ENCODE measurements at places on chromosomes 5 and 9.

DNA sequence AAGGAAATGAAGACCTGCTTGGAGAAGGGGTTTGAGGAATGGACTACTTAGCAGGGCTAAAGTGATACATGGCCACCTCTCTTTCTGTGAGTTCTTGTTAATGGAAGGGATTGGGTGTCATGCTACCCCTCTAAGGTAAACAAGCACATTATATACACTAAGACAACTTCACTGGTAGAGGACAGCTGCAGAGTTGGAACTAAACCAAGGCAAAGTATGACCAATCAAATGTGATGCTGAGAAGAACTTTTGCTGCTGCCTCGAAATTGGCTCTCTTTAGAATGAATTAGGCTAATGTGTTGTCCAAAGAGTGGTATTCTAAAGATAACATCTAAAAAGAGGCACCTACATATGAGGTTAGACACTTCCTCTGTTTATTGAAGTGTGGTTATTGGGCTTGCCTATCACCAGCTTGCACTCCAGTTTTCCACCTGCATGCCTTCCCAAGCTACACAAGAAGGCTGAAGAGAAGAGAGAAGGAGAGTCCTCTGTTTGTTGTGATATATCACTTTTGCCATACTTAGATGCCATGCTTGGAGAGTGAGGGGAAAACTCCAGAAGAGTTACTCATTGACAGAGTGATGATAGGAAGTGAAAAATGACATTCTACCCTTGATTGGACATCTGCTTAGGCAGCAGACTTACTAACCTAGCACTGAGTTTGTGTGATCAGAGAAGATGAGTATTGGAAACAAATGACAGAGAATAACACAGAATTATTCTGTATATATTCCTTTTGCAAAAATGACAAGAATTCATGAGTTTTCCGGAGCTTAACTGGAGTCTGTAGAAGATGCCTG, 536.1 kb downstream of the ZNF608 start:
- DNase-seq: no peak

DNA sequence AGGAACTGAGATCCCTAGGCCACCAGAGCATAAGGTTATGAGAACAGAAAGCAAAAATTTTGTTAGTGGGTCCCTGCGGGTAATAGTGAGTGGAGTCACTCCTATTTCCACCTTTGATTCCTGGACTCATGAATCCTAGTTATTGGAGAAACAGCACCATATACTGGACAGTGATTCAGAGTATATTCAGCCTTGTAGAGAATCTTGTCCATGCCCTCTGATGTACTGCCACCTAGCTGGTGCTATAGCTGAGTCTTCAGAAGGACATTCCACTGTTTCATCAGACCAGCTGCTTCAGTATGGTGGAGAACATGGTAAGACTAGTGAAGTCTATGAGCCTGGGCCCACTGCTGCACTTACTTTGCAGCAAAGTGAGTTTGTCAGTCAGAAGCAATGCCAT, 25.0 kb upstream of the ITGA2 start:
- DNase-seq: no peak

GRCh38 chr5:175823731-175824525, 47.5 kb upstream of the CPLX2 start:
- no peak for DNase-seq

- DNase-seq: no peak
Observed at GRCh38 chr5:97797994-97798451, 615.0 kb upstream of the RIOK2 start.

- no peak for DNase-seq
Observed at GRCh38 chr5:167539747-167540146, 751.7 kb upstream of the WWC1 start.

GRCh38 chr9:133612816-133613215, 3.6 kb upstream of the FAM163B start:
- no peak for DNase-seq

DNA sequence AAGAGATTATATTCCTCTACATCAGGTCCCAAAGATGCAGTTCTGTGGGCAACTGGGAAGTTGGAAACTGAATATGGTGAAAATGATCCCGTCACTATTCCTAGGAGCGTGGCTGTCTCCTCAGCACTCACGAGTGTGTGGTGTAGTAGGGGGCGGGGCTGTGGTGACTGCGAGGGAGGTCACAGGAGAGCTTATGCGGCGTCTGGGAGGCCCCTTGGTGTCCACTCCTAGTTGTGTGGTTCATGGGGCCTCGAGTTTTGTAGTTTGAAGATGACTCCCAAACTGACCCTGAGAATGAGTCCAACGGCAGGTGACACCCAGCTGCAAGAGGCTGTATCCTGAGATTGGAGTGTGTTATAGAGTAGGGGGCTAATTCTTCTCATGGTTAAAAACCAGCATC, 68.2 kb downstream of the MVB12B start:
- DNase-seq: no peak

GRCh38 chr5:68251804-68252522, 36.4 kb downstream of the PIK3R1 start:
- no peak for DNase-seq

DNA sequence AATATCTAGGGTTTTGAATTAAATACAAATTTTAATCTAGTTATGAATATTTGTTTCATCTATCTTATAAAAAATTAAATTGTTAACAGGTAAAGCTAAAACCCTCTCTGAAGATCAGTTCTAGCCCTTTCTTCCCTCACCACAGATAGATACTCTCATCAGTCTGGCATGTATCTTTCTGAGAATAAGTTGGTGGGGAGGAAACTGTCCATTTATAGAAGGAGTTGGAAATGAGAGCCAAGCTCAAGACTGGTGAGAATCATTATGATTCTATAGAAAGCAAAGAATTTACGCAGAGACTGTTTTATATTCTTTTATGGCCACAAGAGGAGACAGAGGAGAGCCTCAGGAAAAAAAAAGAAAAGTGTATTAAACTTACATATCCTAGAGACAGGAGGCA, 59.0 kb downstream of the STARD4 start:
- DNase-seq: no peak

- no peak for DNase-seq
Observed at GRCh38 chr9:82021198-82021597, 32.6 kb downstream of the SPATA31D1 start.

- no peak for DNase-seq
Observed at GRCh38 chr9:129731477-129732085, 21.3 kb downstream of the PTGES start.

DNA sequence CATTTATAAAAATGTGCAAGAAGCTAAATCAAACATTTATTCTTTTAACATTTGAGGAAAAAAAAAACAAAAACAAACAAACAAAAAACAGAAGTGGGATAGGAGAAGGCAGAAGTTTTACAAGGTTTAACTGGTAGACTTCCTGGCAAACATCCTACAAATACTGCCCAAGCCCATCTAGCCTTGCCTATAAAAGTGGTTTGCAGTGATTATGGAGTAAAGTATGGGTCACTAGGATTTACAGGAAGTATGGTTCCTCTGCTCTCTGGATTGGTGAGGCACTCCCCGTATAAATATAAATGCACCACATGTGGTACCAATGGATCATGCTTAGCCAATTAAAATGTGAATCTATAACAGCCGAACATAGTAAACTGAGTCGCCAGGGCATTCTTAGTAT, 291.9 kb downstream of the EDIL3 start:
- no peak for DNase-seq

- DNase-seq: no peak
Observed at GRCh38 chr9:123127512-123128075, 94.1 kb downstream of the GPR21 start.

GRCh38 chr5:42880496-42881150, 68.9 kb upstream of the SELENOP start:
- no peak for DNase-seq

DNA sequence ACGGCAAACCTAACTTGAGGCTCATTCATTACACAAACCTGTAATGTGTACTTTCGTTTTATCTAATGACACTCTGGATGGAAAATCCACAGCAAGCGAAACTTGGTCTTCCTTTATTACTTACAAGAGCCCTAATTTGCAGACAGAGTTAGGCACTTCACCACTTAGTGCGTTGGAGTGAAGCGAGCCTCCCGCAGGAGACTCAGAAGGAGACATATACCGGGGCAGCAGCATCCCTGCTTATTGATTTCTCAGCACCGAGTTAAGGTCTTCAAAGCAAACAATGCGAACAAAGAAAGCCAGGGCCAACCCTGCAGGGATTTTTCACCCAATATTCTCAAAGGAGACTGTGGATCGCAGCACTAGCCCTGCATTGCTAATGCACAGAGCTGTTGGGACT, 28.6 kb downstream of the LSM11 start:
- no peak for DNase-seq

GRCh38 chr5:115377468-115378217, 81.2 kb upstream of the CCDC112 start:
- no peak for DNase-seq

GRCh38 chr5:77200663-77201062, 9.8 kb upstream of the PDE8B start:
- no peak for DNase-seq

DNA sequence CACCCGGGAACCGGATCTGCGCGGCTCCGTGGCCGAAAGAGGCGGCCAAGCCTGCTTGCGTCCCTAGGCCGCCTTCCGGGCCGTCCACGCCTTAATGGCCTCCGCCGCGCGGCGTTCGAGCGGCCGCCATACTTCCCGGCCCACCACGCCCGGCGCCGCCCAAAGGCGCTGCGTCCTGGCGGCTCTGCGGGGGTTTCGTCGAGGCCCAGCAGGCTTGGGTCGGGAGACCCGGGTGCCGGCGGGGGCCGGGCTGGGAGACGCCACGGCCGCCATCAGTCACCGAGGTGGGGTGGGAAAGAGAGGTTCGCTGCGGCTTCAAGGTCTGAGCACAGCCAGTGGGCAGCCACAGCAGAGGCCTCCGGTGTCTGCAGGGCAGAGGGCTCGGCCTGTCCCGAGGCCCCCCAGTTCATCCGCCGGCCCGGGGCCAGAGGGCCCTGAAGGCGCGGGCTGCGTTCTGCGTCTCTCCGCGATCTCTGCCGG, 545.8 kb upstream of the CDH10 start:
- no peak for DNase-seq

- DNase-seq: no peak
Observed at GRCh38 chr5:109141222-109142200, 268.3 kb downstream of the PJA2 start.

- DNase-seq: no peak
Observed at GRCh38 chr5:74638970-74639806, 1.3 kb downstream of the ENC1 start.

DNA sequence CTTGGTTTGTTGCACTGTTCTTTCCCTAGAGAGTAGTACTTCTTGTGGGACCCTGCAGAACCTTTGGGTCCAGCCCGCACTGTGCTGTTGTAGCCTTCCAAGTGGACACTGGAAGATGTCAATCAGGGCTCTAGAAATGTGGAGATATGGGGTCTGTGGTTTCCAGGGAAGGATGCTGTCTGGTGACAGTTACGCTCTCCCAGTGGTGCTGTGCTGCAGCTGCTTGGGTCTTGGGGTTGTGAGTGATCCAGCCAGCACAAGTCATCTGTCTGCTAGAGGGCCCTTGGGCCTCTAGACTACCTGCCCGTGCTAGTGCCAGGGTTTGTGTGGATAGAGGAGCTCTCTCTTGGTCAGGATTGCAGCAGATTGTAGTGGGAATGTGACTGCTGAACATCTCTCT, 484.5 kb downstream of the DMAC1 start:
- no peak for DNase-seq

DNA sequence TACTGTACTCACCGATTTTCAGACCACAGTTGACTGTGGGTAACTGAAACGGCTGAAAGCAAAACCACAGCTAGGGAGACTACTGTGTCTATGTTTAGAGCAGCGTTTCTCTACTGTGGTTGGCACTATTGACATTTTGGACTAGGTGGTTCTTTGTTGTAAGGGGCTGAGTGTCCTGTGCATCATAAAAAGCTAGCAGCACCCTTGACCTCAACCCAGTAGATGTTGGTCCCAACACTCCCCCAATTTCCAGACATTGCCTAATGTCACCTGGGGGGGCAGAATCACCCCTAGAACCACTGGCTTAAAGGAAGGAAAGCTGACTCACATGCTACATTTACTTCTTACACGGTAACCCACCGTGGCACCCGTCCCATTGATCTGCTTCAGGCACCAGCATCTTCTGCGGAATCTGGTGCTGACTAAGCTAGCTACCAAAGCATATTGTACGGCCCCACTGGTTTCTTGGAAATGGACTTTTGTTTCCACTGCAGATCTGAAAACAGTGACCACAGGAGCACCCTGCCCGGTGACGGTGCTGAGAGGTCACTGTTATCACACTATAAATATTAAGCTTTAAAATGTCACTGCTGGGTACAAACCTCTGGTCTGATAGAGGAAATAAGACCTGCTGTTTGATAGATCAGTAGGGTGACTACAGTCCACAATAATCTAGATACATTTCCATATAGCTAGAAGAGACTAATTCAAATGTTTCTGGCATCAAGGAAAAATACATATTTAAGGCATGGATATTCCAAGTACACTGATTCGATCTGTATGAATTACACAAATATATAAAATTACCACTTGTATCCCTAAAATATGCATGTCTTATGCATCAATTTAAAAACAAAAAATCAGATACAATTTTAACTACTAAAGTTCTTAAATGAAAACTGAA, 151.4 kb downstream of the HSD17B3 start:
- no peak for DNase-seq
